ENCODE measurements at places on chromosomes 5 and 9.

DNA sequence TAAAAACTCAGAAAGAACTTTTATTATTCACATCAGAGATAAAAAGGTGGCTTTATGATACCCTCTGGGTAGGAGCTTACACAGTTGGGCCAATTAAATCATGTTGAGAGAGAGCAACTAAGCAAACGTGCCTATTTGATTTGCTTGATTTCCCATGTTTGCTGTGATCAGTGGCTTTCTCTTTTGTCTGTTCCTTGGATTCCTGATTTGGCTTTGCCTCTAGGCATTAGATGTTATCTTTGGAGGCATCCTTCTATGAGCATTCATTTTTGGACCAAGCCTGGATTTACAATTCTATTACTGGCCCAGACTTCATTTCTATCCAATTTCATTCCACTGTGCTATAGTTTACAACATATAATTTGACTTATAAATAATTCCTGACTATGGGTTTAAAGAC lies 35.9 kb downstream of the VCAN start:
- DNase-seq: no peak

DNA sequence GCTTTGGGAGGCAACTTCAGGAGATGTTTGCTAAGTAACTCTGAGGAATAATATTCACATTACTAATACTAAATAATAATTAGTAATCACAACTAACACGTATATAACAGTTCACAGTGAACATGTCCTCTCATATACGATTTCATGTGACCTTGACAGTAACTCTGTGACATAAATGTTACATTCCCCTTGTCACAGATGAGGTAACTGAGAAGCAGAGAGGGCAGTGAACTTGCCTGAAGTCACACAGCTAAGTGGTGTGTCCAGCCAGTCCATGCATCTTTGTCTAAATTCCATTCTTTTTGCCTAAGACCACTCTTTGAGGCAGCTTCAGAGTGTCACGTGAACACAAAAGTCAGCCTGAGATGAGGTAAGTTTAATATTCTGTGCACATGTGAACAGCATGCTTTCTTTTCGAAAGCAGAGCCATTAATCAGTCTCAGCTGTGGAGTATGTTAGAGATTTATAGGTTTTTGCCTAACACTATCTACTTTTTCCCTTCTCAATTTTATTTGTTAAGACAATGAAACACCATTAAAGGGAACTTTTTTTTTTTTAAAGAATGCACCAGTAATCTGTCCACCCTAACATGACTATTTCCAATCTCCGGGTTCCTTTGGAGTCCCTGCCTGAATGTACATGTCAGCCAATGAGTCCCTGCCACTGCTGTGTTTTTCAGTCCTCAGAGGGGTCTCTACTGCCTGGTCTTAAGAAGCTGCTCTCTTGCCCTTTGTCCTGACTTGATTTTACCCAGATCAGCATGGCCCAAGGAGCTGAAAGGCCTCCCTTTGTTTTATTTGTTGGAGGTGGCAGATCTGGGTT lies 43.5 kb downstream of the SH3PXD2B start:
- DNase-seq: no peak

DNA sequence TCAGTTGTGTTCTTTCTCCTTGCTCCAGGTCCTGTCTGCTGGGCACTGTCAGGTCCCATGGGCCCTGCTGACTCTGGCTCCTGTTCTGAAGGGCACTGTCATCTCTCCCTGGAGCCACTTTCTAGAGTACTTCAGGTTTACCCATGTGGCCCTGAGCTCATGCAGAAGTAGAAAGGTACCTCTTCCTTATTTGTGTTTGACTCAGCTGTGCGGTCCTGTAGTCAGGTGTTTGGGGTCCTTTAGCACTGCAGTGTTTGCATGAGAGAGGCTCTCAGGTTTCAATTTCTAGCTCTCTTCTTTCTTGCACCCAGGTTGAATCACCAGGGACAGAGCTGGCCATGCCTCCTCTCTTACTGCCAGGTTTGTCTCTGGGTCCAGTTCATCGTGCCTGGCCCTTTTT lies 71.5 kb downstream of the HSPA4 start:
- DNase-seq: no peak

- no peak for DNase-seq
These were observed 3.2 kb upstream of the ANKHD1 start for GRCh38 chr5:140398379-140398811.

DNA sequence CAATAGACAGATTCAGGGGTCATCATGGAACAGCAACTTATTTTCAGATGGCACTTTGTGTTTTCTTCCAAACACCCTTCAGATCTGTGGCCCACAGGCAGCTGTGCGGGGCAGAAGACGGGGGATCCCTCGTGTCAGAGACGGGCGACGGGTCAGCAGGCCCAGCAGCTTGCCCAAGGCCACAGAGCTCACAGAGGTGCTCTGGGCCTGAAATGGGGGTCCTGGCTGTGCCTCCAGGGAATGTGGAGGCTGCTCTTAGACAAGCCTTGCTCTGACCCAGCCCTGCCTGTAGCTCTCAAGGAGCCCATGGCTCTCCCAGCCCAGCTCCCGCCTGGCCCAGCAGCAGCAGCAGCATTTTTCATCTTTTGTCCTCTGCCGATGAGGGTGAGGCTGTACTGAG lies 40.9 kb upstream of the SARDH start:
- no peak for DNase-seq

DNA sequence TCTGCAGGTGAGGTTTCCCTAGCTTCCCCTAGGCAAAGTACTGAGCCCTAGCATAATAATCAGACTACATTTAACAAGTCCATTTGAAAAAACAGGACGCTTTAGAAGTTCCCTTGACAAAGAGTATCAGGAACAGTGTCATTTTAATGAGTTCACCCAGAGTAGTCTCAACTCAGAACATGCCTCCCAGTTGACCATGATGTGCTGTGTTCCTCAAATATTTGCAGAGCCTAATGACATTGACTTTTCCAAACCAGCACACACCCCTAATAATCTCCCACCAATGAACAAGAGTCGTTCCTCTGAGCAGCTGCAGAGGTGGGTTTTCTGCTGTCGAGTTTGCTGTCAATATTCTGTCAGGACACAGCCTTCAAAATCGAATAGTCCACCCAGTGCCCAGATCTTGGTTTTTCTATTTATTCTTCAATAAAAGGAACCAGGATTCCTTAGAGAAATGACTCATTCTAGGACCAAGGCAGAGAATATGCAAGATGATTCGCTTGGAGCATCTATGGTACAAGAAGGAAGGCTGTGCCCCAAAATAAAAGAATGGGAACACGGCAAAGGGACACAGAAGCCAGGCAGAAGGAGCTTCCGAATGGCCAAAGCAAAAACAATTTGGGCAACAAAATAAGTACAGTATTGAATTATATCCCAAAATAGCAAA lies 57.6 kb downstream of the OTULIN start:
- no peak for DNase-seq

GRCh38 chr5:134864707-134865106 lies 9.5 kb upstream of the TXNDC15 start:
- no peak for DNase-seq

DNA sequence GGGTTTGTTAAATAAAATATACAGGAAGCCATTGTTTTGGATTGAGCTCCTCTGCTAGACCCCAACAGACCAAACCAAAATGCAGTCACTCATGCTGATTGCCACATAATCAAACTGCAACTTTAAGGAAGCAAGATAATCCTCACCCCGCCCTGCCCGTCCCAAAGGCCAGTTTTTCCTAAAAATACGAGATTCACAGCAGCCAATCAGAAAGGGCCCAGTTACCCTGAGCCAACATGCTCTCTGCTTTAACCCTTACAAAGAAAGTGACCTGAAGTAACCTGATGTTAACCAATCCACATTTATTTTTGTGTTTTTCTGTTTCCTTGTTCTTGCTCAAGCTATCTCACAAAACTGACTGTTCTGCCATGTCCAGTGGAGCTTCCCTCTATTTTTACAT lies 21.5 kb upstream of the RNF20 start:
- DNase-seq: no peak

GRCh38 chr9:96644137-96644536 lies 11.0 kb downstream of the PRXL2C start:
- DNase-seq: no peak

DNA sequence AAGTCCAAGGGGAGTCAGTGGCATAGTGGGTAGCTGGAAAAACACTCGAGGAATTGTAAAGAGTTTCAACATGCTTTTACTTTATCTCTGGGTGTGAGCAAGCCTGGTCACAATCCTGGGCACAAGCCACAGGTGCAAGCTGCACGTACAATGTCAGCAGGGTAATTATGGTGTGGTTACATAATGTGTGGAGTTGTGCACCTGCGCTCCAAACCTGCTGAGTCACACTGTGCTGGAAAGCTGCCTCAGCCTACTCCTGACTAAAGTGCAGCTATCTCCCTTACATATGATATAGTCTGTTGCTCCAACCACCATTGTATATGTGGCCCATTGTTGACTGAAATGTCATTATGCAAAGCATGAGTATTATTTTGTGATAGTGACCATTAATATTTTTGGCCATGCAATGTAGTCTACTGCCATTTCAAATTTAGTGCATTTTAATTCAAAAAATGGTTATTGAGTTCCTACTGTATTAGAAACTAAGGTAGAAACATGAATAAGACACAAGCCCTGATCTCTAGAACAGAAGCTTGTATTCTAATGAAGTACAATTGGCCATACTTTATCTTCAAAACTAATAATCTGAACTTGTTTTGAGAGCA lies 160.9 kb upstream of the SLC30A5 start:
- DNase-seq: no peak

DNA sequence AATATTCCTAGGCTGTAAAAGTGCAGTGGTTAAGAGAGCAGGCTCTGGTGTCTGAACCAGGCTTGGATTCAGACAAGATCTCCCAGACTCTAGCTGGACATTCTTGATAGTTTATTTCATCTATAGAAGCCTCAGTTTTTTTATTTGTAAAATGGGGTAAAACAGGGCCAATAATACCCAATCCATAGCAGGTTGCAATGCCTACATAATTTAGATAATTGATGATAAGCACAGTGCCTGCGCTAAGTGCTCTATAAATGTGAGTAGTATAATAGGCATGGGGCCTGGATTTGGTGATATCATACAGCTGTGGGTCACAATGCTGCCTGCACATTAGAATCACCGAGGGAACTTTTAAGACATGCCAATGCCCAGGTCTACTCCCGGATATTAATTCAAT lies 603.5 kb downstream of the ISL1 start:
- DNase-seq: no peak

DNA sequence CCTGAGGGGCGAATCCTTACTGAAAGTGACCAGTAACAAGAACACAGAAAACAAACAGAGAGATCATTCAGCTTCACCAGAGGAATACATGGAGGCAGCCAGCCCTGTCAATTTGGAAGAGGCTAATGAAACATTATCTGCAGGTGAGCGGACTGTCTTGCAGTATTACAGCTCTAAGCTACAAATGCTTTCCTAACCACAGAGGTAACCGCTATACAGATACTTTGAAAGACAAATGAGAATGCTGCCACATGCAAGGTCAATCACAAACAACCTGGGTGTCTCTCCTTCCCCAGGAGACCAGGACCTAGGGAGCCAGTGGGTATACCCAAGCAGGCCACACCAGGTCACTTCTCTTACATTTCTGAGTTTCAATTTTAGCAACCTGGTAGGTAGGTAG lies 30.2 kb downstream of the EFNA5 start:
- no peak for DNase-seq

DNA sequence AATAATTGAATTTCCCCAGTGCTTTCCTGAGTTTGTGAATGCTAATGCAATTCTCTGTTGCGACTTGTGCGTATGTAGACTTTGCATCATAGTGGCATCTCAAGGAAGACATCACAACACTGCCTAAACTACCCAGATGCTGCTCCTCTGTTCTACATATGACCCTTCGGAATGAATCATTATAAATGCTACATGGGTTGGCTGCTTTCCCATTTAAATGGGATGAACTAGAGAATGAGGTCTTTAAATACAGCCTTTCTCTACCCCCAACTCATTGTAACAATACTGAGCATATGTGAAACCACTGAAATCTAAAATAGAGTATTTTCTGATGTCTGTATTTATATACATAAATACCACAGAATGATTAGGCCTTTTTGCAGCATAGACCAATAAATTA lies 136.6 kb upstream of the ICE1 start:
- no peak for DNase-seq

DNA sequence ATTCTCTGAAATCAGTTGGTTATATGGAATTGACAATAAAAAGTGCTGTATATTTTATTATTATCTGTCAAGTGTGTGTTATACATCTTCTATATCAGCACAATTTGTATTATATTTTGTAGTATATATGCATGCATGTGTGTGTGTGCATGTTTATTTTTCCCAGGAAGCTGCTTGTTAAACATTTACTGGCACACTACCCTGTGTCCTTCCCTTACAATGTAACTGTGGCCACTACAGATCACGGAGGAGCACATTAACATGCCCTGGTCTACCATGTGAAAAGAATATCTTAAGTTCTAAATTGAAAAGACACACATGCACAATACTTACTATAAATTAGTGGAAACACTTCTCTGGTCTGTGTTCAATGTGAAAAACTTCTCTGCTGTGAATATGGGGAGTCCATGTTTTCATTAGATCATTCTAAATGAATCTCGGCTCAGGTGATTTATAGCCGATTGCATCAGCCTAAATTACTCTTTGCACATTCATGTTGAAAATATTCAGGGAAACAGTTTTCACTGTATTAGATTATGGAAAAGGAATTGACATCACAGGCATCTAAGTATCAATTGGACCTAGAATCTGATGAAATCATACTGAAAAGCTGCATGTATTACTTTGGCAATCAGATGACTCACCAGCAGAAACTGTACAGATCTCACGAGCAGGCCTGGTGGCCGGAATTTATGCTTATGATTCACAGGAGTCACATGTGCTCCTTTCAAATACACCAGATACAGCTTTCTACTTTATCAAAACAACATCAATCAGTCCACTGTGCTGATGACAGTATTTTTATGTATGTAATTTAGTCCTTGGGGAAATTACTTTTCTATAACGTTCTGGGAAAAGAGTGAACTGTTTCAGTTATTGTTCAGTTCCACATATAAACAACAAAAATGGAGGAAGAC lies 39.4 kb downstream of the LURAP1L start:
- no peak for DNase-seq

- no peak for DNase-seq
These were observed 131.0 kb upstream of the SPRY4 start for GRCh38 chr5:142455856-142456255.

DNA sequence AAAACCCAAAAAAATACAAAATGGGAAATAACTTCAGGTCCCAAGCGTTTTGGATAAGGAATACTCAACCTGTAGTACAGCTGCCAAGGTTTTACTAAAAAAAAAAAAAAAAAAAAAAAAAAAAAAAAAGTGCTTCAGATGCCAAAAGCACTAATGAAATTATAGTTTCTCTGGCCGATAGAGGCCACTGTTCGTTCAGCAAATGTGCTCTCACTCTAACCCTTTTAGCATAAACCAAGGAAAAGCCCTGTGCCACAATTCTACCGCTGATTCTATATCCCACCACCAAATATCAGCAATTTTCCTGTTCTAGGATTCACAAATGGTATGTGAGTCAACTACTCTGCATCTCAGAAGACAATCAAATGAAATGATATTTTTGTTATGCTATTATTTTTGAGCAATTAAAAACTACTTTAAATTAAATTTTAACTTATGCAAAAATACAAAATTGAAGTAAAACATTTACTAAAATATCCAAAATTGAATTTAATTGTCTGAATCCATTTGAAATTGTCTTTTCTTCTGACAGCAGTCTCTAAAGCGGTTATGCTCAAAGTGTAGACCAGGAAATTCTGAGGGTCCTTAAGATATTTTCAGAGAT lies 79.8 kb downstream of the RICTOR start:
- no peak for DNase-seq

GRCh38 chr5:73812962-73813588 lies 187.1 kb downstream of the ARHGEF28 start:
- DNase-seq: no peak

- no peak for DNase-seq
These were observed 88.9 kb downstream of the NUDT12 start for GRCh38 chr5:103473725-103474124.
